ENCODE measurements at places on chromosomes 1 and 21. TPM values are rescaled to one million over a fixed set of nuclear protein-coding genes. Genes with fewer than 3 reads are reported as not detected.

DNA sequence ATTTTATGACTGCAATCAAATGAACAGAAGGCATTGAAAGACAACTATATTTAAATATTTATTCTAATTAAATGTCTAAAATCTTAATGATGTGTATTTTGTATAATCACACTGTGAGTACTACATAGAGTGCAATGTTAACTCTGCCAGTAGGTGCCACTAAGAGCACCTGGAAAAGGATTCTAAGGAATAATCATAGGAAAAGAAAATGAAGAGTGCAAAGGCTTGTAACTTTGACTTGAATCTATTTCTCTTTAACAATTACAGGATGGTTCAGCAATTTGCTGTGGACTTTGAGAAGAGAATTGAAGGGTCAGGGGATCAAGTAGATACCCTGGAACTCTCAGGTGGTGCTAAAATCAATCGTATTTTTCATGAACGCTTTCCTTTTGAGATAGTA is 200.4 kb downstream of the DNM3 start:
- no peak for DNase-seq
- no peak overlapping the region for H3K27ac ChIP-seq
- no peaks in the 10 kb centered on the region for H3K36me3 ChIP-seq
- peaks cover 4% of the 10 kb centered on the region for H3K4me1 ChIP-seq
- no peaks in the 10 kb centered on the region for H3K27me3 ChIP-seq
- H3K4me3 ChIP-seq, result no peak overlapping the region

- no peak for DNase-seq
- H3K4me1 ChIP-seq, result no peaks in the 10 kb centered on the region
- no peaks in the 10 kb centered on the region for H3K27me3 ChIP-seq
- H3K4me3 ChIP-seq, result no peak overlapping the region
- no peak overlapping the region for H3K27ac ChIP-seq
Measured at GRCh38 chr1:24253571-24253970, 65.6 kb upstream of the GRHL3 start.

DNA sequence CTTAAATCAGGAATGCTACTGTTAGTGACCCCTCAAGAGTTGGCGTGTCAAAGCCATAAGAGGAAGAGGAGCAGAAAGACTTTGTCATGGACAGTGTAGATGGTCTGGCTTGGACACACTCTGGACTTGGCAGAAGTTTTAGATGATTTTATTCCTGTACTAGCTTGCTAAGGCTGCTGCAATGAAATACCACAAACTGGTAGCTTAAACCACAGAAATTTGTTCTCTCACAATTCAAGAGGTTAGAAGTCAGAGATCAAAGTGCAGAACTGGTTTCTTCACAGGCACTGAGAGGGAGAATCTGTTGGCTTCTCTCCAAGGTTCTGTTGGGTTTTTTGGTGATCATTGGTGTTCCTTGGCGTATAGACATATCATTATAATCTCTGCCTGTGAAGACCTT is 869.8 kb upstream of the B3GALT2 start:
- H3K27ac ChIP-seq, result peak overlapping the region; percentile 2
- H3K36me3 ChIP-seq, result no peaks in the 10 kb centered on the region
- H3K27me3 ChIP-seq, result no peaks in the 10 kb centered on the region

- H3K4me1 ChIP-seq, result peaks cover 82% of the 10 kb centered on the region
- H3K27me3 ChIP-seq, result no peaks in the 10 kb centered on the region
- H3K27ac ChIP-seq, result peak overlapping the region; percentile 98
- peak; percentile 69 for DNase-seq
Measured at GRCh38 chr1:203320591-203321272, 15.4 kb downstream of the BTG2 start.

DNA sequence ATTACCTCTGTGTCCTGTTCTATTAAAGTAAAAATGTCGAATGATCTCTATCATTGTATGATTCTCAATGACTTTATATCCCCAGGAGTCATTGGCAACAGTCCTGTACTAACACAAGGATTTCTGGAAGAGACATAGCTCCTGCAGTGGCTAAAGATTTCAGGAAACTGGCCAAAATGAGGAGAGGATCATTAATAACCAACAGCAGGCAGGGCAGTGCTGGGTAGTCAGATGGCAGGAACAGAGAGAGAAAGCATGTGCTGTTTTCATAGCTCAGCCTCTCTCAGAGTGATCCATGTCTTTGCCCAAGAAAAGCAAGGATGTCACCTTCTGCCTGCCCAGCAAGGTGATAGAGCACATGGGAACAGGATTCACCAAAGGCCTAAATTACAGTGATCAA is 604.7 kb upstream of the PLXNA2 start:
- H3K4me3 ChIP-seq, result no peak overlapping the region
- H3K27ac ChIP-seq, result no peak overlapping the region
- no peaks in the 10 kb centered on the region for H3K27me3 ChIP-seq
- no peak for DNase-seq

GRCh38 chr1:175272361-175272760 is 79.8 kb upstream of the KIAA0040 start:
- no peak for DNase-seq
- H3K4me3 ChIP-seq, result no peak overlapping the region
- H3K4me1 ChIP-seq, result no peaks in the 10 kb centered on the region

GRCh38 chr1:106780806-106781569 is 275.5 kb upstream of the PRMT6 start:
- no peaks in the 10 kb centered on the region for H3K36me3 ChIP-seq
- no peak overlapping the region for H3K4me3 ChIP-seq
- H3K27me3 ChIP-seq, result no peaks in the 10 kb centered on the region
- H3K27ac ChIP-seq, result no peak overlapping the region
- no peak for DNase-seq

DNA sequence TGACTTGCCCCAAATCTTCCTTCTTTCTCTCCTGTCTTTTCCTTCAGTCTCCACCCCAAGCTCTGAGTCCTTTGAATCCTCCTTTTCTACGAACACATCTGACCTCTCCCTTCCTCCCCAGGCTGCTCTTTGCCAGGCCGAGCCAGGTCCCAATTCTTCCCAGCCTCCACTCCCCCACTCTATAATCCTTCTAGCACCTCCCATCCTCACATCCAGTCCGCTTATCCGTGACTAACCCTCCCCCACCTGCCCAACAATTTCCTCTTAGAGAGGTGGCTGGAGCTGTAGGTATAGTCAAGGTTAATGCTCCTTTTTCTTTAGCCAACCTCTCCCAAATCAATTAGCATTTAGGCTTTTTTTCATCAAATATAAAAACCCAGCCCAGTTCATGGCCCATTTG is 9.5 kb upstream of the HPDL start:
- no peaks in the 10 kb centered on the region for H3K36me3 ChIP-seq
- H3K27ac ChIP-seq, result no peak overlapping the region
- no peaks in the 10 kb centered on the region for H3K27me3 ChIP-seq
- no peaks in the 10 kb centered on the region for H3K4me1 ChIP-seq

The BROX gene
- 52.3 TPM for total RNA-seq

All from CD4-positive, alpha-beta T cell (primary cell).